Nucleus accumbens (tissue), 56 donors: ENCODE measurements at places on chromosomes 13 and 19.

- DNase-seq, result no peak
These were observed 5.9 kb downstream of the ARHGEF1 start for GRCh38 chr19:41888926-41889325.

DNA sequence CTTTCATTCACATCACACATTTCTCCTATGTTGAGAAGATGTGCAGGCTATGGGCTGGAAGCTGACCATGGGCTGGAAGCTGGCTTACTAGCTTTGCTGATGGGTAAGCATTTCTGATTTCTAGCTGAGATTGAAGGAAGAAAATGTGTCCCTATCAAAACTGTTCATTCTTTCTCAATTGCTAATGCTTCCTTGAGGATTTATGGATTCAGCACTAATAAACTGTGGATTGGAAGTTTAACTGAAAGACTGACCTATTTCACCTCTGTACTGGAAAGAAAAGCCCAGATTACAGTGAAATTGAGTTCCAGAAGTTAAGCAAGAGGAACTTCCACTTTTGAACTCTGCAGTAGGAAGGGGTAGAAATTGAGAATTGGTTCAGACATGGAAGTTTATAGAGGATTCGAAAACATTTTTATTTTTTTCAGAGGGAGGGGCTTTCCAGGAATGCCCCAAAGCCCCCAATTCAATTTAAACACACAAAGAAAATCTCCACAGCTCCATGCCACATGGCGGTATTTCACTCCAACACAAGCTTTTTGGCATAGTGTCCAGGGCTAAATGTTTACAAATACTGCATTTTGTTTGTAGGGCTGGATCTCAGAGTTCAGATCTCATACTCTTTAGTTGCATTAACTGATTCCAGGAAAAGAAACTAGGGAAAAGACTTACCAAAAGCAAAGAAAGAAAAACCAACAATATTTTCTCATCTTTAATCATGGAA is 61.2 kb upstream of the ARGLU1 start:
- no peak for DNase-seq

DNA sequence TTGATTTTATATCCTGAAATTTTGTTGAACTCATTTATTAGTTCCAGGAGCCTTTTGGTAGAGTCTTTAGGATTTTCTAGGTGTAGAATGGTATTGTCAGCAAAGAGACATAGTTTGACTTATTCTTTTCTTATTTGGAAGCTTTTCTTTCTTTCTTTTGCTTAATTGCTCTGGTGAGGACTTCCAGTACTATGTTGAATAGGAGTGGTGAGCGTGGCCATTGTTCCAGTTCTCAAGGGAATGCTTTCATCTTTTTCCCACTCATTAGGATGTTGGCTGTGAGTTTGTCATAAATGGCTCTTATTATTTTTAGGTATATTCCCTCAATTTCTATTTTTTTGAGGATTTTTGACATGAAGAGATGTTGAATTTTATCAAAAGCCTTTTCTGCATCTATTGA is 182.2 kb upstream of the SPRY2 start:
- no peak for DNase-seq

- DNase-seq, result no peak
These were observed 418.9 kb downstream of the DIAPH3 start for GRCh38 chr13:59744747-59745391.

- no peak for DNase-seq
These were observed 14.4 kb downstream of the COMP start for GRCh38 chr19:18776736-18777135.

DNA sequence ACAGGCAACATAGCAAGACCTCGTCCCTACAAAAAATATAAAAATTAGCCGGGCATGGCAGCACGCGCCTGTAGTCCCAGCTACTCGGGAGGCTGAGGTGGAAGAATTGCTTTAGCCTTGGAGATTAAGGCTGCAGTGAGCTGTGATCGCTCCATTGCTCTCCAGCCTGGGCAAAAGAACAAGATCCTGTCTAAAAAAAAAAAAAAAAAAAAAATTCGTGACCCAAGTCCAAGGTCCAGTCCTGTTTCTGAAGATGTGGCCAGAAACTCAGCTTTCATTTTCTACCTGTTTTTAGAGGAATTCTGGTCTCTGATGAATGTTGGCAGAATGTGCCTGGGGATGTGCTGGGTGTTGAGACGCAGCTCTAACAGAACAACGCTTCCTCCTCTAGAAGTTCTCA is 1.9 kb upstream of the PGPEP1 start:
- DNase-seq, result no peak

DNA sequence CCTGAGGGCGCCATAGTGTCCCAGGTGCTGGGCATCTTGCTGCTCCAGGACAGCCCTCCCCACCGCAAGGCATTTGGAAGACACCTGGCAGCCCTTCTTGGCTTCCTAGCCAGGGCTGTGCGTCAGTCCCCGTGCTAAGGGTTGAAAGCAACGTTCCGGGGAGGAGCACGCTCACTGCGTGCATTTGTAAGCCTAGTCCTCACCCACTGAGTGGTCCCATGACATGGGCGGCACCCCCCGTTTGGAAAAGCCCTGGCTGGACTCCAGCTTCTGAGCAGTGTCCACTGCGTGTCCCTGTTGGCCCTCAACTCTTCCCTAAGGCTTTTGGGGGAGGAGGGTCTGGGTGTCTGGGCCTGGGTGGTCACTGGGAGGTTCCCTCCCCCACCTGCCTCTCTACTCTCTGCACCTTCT is 76.3 kb upstream of the GPR183 start:
- no peak for DNase-seq

GRCh38 chr13:100789481-100789880 is 114.9 kb upstream of the TMTC4 start:
- DNase-seq, result peak; percentile 16

DNA sequence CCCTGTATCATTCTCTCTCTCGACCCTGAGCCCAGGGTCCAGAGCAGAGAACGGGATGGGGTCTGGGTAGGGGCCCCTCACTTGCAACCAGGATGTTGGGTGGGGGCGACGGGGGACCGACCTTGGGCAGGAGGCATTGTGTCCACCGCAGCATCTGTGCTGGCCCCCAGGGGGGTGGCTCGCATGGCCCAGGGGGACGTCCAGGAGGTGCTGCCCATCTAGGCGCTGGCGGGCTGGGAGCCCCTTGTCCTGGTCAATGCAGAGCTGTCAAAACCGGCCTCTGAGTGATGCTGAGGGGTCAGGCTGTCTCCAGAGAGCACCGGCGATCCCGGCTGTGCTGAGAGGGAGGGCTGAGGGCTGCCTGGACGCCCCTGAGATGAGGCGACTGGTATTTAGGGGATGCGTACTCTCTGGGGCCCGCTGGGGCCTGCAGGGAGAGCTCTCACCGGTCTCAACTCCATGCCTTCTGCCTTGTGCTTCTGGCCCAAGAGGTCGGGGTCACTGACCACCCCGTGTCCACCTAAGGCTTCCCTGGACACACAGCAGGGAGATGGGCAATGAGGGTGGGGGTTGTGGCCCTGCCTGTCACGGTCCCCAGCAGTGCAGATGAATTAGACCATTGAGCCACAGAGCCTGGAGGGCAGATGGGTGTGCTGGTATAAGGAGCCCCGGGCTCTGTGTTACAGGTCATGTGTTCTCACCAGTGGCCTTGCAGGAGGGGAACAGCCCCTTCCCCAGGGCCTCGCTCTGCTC is 8.6 kb downstream of the RPS9 start:
- peak; percentile 13 for DNase-seq
